ENCODE measurements at places on chromosomes 6 and 20.
A peak's percentile ranks its signal among the peaks of the same experiment; 100 is the strongest.

DNA sequence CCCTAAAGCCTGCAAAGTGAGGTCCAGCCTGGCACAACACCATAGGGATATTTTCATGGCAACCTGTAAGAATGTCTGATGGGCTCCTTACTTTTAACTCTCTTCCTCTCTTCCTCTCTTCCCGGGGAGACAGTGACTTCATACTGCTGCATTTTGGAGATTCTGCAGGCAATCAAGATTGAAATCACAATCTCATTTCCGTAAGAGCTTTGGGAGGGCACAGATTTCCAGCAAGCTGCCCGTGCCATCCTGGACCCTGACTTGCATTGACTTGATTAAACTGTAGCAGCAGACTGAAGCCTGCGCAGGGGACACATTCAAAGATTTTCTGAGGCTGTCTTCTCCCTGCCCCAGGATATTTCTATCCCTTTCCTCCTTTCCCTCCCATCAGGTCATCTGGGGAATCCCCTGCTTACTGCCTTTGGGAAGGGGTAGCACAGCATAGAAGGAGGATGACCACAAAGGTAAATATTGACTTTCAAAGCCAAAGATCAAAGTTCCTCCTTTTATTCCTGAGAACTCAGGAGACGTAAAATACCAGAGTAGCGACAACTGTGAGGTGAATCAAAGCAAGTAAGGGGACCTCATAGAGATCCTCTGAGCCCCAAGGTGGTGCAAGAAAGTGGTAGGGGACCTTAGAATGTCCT is 504.0 kb upstream of the ARID1B start:
- DNase-seq, result no peak
- H3K4me1 ChIP-seq, result no peaks in the 10 kb centered on the region
- no peaks in the 10 kb centered on the region for H3K27me3 ChIP-seq
- H3K36me3 ChIP-seq, result no peaks in the 10 kb centered on the region

DNA sequence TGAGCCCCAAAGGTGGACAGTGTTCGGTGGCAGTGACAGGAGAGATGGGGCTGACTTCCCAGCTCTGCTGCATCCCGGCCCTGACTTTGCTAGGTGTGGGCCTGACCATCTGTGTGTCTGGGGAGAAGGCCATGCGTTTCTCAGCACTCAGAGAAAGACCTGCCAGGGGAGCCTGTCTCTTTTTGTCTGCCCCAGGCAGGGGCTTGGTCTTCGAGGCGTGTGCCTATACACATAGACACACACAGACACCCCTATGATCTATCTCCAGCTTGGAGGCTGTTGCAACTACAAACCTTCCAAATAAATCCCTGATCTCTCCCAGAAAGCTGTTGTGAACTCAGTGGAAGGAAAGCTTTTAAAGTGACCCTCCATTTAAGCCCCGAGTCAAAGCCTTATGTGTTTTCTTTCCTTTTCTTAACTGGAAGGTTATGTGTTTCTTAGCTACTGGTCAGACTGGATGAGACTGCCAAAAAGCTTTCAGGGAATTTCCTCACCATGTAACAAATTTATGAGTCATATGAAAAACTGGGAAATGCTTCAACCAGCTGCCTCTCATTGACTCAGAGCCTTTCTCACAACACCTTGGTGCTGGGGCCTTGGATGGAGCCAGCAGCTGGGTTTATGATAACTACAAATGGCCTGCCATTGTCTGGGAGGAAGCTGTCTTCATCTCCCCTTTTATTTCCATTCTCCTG is 102.6 kb downstream of the CDC5L start:
- no peaks in the 10 kb centered on the region for H3K27me3 ChIP-seq
- H3K27ac ChIP-seq, result peak overlapping the region; percentile 26
- DNase-seq, result no peak
- H3K4me1 ChIP-seq, result no peaks in the 10 kb centered on the region
- H3K4me3 ChIP-seq, result no peak overlapping the region

GRCh38 chr6:124090491-124090890 is 286.8 kb downstream of the NKAIN2 start:
- no peaks in the 10 kb centered on the region for H3K4me1 ChIP-seq
- no peaks in the 10 kb centered on the region for H3K36me3 ChIP-seq
- no peak overlapping the region for H3K4me3 ChIP-seq
- DNase-seq, result no peak

DNA sequence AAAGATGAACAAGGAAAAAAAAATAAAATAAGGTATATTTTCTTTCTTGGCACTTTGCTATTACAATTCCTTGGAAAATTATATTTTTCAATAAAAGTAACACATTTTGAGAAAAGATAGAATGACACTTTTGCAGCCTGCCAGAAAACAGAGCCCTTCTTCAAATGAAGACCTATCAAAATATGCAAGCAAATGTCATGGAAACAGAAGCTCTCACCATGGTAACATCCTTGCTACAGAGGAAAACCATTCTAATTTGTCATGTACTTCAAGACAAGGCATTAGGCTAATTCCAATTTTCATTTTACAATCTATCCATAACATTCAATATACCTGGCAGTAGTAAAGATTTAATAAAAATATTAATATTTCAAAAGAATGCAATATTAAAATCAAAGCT is 177.9 kb downstream of the RNGTT start:
- H3K27me3 ChIP-seq, result no peaks in the 10 kb centered on the region
- H3K4me1 ChIP-seq, result no peaks in the 10 kb centered on the region
- no peak overlapping the region for H3K4me3 ChIP-seq
- H3K36me3 ChIP-seq, result no peaks in the 10 kb centered on the region
- no peak overlapping the region for H3K27ac ChIP-seq
- DNase-seq, result no peak

GRCh38 chr6:56751604-56752003 is 108.9 kb upstream of the DST start:
- H3K27me3 ChIP-seq, result no peaks in the 10 kb centered on the region
- H3K36me3 ChIP-seq, result no peaks in the 10 kb centered on the region
- DNase-seq, result no peak
- no peak overlapping the region for H3K4me3 ChIP-seq

DNA sequence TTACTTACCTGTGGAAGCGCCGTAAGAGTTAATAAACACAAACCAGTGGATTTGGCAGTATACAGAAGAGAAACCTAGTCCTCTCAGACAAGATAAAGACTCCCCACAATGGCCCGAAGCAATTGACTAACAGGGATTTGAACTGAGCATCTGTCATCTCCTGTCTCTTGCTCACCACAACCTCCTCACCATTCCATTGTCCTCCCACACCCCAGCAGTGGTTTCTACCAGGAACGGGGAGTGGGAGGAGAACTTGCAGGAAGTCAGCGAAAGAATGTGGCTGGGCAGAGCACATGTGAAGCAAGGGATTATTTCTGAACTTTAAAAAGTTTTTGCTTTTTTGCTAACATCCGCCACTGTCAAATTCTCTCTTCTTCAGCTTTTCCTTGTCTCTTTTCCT is 24.6 kb upstream of the TAAR1 start:
- no peaks in the 10 kb centered on the region for H3K4me1 ChIP-seq
- no peak overlapping the region for H3K4me3 ChIP-seq
- no peak overlapping the region for H3K27ac ChIP-seq

DNA sequence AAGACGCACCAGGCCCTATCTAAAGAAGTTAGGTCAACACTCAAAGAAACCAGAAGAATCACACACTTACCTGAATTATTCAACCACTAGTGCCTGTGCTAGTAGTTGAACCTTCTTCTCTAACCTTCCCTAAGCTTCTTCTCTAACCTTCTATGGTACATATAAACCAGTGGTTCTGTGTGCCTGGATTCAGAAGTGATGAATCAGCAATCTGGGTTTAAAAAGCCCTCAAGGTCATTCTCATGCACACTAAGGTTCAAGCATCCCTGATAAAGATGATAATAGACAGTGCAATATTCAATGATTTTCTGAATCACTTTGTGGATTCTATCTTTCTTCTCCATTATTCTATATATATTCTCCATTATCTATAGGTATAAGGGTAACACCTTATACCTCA is 271.4 kb upstream of the TBX18 start:
- no peak overlapping the region for H3K27ac ChIP-seq
- H3K4me3 ChIP-seq, result no peak overlapping the region
- H3K36me3 ChIP-seq, result no peaks in the 10 kb centered on the region
- H3K27me3 ChIP-seq, result no peaks in the 10 kb centered on the region
- no peaks in the 10 kb centered on the region for H3K4me1 ChIP-seq

- peaks cover 22% of the 10 kb centered on the region for H3K4me1 ChIP-seq
- peak within 1 kb of the TSS; percentile 61 for H3K4me3 ChIP-seq
- peaks cover 9% of the 10 kb centered on the region for H3K27me3 ChIP-seq
- H3K36me3 ChIP-seq, result no peaks in the 10 kb centered on the region
- peak; percentile 90 for DNase-seq
These were observed at the start of gene RAET1G for GRCh38 chr6:149922642-149923326. Gene RAET1G, minus strand, starts transcription at chr6:149923121. Its CDS starts 111 bp downstream, at chr6:149923010.

GRCh38 chr20:44644667-44645131 is 6.8 kb downstream of the ADA start:
- H3K4me1 ChIP-seq, result peaks cover 58% of the 10 kb centered on the region
- H3K27ac ChIP-seq, result peak overlapping the region; percentile 70
- no peak overlapping the region for H3K4me3 ChIP-seq
- no peaks in the 10 kb centered on the region for H3K27me3 ChIP-seq
- no peaks in the 10 kb centered on the region for H3K36me3 ChIP-seq
- DNase-seq, result no peak

GRCh38 chr6:144729502-144729901 is 444.4 kb downstream of the UTRN start:
- no peaks in the 10 kb centered on the region for H3K27me3 ChIP-seq
- H3K4me3 ChIP-seq, result no peak overlapping the region
- peaks cover 36% of the 10 kb centered on the region for H3K36me3 ChIP-seq

DNA sequence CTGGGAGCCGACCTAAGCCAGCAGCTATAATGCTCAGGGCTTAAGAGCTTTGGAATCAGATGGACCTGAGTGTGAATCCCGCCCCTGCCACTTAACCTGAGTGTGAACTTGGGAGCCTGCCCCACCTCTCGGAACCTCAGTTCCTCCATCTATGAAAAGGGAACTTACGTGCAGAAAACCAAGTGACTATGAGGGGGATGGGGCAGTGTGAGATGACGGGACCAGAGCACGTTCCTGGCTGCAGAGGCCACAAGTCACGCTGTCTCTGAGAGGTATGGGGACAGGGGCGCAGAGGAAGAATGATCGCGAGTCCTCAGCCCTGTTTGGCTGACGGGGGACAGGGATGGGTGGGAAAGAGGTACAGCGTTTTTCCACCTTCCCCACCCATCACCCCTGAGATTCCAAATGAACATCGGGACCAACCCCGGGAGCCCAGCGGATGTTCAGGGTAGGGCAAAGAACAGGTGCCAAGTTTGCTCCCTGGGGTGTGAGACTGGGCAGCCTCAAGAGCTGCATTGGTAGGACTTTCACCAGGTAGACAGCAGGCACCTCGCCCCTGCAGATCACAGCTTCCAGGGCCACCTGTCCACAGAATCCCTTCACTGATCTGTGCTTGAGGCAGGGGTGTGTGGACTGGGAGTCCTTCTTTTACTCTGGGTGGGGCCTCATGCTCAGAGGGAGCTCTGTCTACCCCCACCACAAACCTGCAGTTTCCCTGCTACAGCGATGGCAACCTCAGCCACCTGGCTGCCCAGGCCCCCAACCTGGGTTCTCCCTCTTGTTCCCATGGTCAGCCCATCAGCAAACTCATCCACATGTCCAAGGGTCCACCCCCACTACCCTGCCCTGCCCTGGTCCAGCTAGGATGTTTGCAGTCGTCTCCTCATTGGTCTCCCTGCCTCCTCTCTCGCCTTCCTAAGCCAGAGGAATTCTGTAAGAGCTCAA is 85.8 kb downstream of the CEBPB start:
- H3K27ac ChIP-seq, result peak overlapping the region; percentile 73
- peak overlapping the region; percentile 37 for H3K4me3 ChIP-seq
- H3K4me1 ChIP-seq, result peaks cover 59% of the 10 kb centered on the region
- DNase-seq, result peak; percentile 78
- no peaks in the 10 kb centered on the region for H3K36me3 ChIP-seq

- no peak overlapping the region for H3K27ac ChIP-seq
- no peaks in the 10 kb centered on the region for H3K27me3 ChIP-seq
- no peak overlapping the region for H3K4me3 ChIP-seq
- peaks cover 30% of the 10 kb centered on the region for H3K4me1 ChIP-seq
These were observed 89.5 kb downstream of the SNX5 start for GRCh38 chr20:17878912-17879602.

GRCh38 chr6:150813319-150813992 is 52.0 kb upstream of the MTHFD1L start:
- no peaks in the 10 kb centered on the region for H3K27me3 ChIP-seq
- peak overlapping the region; percentile 2 for H3K27ac ChIP-seq
- no peak overlapping the region for H3K4me3 ChIP-seq
- H3K4me1 ChIP-seq, result peaks cover 14% of the 10 kb centered on the region
- DNase-seq, result no peak

DNA sequence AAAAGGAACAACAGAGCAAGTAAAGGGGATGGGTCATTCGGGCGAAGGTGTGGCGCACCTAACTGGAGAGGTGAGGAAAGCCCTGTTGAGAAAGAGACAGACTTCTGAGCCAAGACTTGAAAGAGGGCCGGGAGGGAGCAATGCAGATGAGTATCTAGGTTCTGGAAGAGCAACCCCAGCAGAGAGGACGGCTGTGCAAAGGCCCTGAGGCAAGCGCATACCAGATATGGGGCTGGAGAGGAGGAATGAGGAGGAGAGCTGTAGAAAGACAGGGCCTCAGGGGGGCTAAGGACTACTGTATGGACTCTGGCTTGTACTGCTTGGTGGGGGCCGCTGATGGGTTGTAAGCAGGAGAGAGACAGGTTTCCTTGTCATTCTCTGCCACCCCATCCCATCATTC is 21.9 kb downstream of the TRERF1 start:
- DNase-seq, result no peak
- H3K27ac ChIP-seq, result no peak overlapping the region
- peaks cover 24% of the 10 kb centered on the region for H3K4me1 ChIP-seq
- H3K27me3 ChIP-seq, result no peaks in the 10 kb centered on the region

GRCh38 chr20:8661229-8661952 is 407.5 kb upstream of the PLCB4 start:
- no peaks in the 10 kb centered on the region for H3K27me3 ChIP-seq
- no peak for DNase-seq
- no peaks in the 10 kb centered on the region for H3K4me1 ChIP-seq
- no peak overlapping the region for H3K27ac ChIP-seq
- H3K36me3 ChIP-seq, result no peaks in the 10 kb centered on the region

DNA sequence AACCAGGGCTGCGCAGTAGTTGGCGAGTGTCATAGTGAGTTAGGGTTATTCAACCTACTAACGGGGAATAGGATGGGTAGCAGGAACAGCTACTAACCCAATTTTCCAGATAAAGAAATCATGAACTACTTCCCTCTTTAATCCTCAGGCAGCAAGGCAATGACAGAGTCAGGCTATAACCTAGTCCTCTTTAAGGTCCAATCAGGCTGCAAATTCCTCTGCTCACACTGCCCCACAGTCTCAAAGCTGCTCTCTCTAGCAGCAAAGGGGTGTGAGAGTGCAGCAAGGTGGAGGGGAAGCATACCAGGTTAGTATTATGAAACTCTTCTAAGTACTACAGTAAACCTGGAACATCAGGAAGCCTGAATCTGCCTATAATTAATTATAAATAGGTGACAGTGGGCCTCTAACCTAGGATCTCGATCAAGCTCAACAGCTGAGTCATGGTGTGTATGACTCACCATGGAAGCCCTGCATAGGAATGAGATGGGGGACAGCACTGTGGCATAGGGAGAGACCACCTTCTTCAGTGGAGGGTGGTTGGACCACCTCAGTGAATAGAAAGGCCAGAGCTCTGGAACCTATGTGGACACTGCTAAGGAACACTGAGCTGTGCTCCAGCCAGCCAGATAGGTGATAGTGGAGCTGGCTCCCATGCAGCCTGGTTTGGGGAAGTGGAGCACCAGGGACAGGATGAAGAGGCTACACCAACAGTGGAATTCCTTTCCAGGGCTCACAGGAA is 7.9 kb downstream of the PEX6 start:
- H3K4me1 ChIP-seq, result no peaks in the 10 kb centered on the region
- no peak for DNase-seq
- no peak overlapping the region for H3K27ac ChIP-seq
- H3K4me3 ChIP-seq, result no peak overlapping the region
- H3K36me3 ChIP-seq, result peaks cover 44% of the 10 kb centered on the region
- no peaks in the 10 kb centered on the region for H3K27me3 ChIP-seq
